Hematopoietic multipotent progenitor cell treated with erythropoietin and hydrocortisone succinate and interleukin-3 and kit ligand, for 17 days (in vitro differentiated cells): ENCODE measurements at places on chromosomes 6 and 20.

GRCh38 chr6:153058291-153058690 is 55.8 kb upstream of the MTRF1L start:
- DNase-seq: no peak

- DNase-seq: no peak
These were observed 29.2 kb downstream of the SYNJ2 start for GRCh38 chr6:158010591-158011477.

DNA sequence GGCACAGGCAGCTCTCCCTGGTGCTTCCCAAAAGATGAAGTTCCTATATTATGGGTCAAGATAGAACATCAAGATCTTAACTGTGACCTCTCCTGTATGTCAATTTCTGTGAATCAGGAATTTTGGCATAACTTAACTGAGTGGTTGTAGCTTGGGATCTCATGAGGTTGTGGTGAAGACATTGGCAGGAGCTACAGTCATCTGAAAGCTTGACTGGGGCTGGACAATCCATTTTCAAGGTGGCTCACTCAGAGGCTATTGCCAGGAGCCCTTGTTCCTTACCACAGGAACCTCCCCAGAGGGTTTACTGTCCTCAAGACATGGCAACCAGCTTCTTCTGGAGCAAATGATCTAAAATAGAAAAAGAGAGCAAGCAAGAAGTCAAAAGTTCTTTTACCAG is 252.2 kb downstream of the ADGB start:
- no peak for DNase-seq

DNA sequence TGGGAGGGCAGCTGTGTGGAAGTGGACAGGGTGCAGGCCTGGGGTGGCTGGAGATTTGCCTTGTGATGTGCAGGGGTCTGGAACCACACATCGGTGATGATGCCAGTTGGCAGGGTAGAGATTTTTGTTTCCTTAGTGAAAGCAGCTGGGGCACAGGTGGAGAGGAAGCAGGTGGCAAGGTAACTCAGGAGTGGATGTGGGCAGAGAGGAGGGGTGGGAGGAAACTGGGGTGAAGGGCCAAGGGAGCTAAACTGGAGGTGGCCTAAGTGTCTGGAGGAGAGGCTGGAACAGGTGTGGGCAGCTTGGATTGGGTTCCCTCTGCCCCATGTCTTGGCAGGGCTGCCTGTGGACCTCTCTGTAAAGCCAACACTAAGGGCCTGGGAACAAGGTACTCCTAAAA is 4.7 kb upstream of the SCUBE3 start:
- DNase-seq: no peak

GRCh38 chr20:31816221-31816620 is 2.9 kb upstream of the MYLK2 start:
- DNase-seq: no peak

DNA sequence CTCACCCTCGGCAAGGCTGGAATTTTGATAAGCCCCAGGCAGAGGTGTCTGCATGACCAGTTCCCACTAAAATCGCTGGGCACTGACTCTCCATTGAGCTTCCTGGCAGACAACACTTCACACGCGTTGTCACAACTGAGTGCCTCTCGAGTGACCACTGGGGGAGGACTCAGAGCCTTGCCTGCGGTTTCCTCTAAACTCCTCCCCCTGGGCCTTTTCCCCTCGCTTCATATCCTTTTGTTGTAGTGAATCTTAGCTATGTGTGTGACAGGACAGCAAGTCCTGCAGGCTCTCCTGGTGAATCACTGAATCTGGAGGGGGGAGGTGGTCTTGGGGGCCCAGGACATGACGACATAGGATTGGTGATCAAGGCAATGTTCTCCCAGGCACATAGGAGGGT is 670.8 kb downstream of the PRKN start:
- no peak for DNase-seq

- no peak for DNase-seq
These were observed 204.8 kb downstream of the THBS2 start for GRCh38 chr6:169048865-169049205.

- no peak for DNase-seq
These were observed 110.9 kb upstream of the JAG1 start for GRCh38 chr20:10784554-10785183.

DNA sequence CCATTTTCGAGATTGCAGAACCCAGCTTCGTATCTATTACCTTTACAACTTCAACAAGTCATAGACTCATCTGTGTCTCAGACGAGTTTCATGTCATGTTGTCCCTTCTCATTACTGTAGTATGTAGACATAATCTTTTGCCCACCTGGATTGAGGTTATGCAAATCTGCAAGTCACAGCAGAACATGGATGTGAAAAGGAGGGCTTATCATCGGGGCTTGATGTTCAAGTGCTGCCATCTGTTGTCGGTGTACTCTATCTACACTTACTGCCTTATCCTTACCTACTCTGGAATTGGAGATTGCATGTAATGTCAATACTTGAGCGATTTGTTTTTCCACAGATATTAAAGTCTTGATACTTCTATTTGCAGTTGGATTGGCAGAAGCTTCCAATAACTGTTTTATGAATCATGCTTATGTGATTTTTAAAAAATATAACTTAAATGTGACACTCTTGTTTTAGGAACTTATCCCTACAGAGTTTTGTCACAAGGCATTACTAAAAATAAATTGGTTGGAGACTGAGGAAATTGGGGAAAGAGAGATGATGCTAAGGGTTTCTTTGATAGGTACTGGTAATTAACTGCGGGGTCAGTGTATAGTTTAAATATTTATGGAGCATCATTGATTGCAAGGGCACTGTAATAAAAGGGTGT is 3.0 kb upstream of the GOPC start:
- DNase-seq: peak; percentile 72

- DNase-seq: peak; percentile 72
These were observed 27.9 kb downstream of the DNMT3B start for GRCh38 chr20:32789896-32790750.

DNA sequence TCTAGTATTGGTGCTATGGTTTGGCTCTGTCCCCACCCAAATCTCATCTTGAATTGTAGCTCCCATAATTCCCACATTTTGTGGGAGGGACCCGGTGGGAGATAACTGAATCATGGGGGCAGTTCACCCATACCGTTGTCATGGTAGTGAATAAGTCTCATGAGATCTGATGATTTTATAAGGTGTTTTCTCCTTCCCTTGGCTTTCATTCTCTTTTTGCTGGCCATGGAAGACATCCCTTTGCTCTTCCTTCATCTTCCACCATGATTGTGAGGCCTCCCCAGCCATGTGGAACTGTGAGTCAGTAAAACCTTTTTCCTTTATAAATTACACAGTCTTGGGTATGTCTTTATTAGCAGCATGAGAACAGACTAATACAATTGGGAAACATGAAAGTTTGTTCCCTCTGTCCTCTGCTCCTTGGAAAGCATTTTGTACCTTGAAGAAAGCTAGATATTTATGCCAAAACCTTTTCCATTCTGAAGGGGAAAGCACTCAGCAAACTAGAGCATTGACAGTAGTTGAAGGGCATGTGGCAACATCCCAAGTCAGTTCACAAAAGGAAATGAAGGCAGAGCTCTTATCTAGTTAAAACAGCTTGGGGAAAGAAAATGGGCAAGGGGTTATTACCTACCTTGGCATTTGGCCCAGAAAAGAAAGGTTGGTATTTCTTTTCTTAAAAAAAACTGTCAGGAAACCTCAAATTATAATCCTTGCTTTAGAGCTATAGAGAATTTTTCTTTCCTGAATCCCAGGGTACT is 10.7 kb upstream of the TNFAIP3 start:
- DNase-seq: no peak

DNA sequence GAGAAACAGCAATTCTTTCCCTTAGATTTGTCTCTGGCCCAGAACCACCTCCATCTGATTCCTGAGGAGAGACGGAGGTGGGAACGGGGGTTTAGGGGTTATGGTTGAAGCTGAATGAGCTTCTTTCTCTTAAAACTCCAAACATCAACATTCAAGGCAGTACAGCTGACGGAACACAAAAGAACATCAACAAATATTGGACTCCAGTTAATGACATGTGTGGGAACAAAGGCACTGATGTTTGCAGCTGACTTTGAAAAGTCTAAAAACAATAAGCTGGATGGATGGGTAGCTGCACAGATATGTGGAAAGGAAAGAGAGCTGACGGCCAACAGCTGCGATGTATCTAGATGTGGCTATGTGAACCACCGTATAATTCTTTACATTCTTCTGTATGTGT is 256.5 kb downstream of the SOD2 start:
- DNase-seq: no peak

DNA sequence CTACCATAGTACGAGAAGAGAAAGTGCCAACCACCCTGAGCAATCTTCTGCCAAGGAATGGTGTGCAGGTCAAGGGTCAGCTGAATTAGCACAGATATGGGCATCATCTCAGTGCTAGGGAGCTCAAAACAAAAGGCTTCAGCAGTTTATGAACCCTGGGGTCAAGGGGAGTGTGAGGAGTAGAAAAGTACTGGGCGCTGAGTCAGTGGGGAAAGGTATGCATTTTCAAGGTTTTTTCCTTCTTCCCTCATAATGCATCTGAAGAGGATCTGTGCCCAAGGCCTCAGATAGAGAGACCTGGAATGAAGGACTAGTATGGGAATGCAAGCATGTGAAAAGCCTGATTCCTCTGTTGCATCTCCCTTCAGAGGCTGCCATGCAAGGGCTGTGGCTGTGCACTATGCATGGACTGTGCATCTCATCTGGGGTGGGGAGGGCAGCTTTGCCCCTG is 81.7 kb downstream of the PERP start:
- no peak for DNase-seq

DNA sequence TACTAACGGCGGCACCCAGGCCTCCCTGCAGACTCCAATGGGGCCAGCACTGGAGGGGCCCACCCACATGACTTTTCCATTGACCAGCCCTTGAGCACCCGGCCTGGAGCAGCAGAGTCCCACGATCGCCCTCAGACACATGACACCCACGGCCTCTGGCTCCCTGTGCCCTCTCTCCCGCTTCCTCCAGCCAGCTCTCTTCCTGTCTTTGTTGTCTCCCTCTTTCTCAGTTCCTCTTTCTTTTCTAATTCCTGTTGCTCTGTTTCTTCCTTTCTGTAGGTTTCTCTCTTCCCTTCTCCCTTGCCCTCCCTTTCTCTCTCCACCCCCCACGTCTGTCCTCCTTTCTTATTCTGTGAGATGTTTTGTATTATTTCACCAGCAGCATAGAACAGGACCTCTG is 26.1 kb upstream of the FANCE start:
- no peak for DNase-seq

- no peak for DNase-seq
These were observed 31.6 kb upstream of the CHRNA4 start for GRCh38 chr20:63392465-63393365.

DNA sequence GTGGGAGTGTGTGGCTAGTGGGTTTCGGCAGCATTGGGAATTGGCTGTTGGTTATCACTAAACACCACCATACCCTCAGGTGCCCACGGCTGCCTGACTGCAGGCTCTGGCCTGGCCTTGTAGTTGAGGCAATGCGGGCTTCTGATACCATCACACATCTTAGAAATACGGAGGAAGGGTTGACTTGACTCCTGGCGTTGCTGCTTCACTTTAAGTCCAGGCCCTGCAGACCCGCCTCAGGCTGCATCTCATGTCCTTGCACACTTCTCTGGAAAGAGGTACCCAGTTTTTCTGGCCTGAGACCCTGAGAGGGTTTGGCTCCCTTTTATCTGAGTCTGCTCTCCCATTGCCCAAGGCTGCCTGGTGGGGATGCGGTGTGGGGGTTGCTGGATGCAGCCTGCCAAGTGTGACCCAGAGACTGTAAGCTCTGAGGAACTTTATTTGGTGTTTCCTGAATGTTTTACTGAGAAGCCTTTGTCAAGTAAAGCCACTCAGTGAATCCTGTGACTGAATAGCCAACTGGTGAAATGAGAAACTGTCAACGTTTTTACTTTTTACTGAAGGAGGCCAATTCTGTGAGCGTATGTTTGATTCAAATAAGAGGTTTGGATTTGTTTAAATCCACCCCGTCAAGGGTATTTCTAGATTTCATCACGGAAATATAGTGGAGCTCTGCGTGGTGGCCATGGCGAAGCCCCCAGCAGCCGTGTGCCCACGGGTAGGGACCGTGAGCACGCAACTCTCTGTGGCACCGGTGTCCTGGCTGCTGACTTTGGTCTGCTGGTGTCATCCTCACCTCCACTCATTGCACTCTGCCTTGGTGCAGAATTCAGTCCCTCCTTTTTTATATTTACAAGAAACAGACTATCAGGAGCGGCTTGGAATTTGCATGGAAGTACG is 160.1 kb downstream of the DTNBP1 start:
- DNase-seq: no peak

GRCh38 chr6:158028421-158028820 is 46.8 kb downstream of the SYNJ2 start:
- DNase-seq: no peak

GRCh38 chr6:151704383-151704782 is 103.1 kb upstream of the ESR1 start:
- DNase-seq: no peak

- no peak for DNase-seq
These were observed 123.1 kb upstream of the CDYL start for GRCh38 chr6:4653141-4653540.

- no peak for DNase-seq
These were observed 51.7 kb downstream of the CTNNBL1 start for GRCh38 chr20:37745553-37745952.

GRCh38 chr6:33128318-33128717 is 52.5 kb downstream of the HLA-DPB1 start:
- no peak for DNase-seq

DNA sequence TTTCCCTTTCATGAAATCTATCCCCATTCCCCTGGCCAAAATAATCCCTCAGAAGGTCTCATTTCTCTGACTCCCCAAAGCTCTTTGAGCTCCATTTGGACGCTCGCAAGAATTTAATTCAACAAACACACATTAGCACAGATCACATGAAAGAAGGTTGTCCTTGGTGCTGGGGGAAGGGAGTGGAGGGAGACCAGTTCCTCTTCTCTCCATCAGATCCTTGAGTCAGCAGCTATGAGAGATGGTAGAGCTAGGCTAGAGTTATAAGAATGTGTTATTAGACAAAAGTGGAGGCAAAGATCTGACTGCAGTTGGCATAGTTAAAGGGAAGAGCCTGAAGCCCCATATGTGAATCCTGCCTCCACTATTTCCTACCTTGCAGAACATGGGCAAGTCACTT is 184.2 kb upstream of the CDYL start:
- no peak for DNase-seq

GRCh38 chr6:85865420-85866369 is 223.0 kb upstream of the SYNCRIP start:
- DNase-seq: no peak

GRCh38 chr20:22723659-22724058 is 139.3 kb upstream of the FOXA2 start:
- no peak for DNase-seq

GRCh38 chr20:17197041-17197440 is 29.8 kb upstream of the PCSK2 start:
- DNase-seq: no peak
